ENCODE measurements at places on chromosomes 3 and 15.

- DNase-seq, result no peak
These were observed 26.5 kb downstream of the IGSF10 start for GRCh38 chr3:151434151-151434890.

- no peak for DNase-seq
These were observed 27.9 kb downstream of the USP3 start for GRCh38 chr15:63532307-63532744.

- no peak for DNase-seq
These were observed 57.2 kb downstream of the EPHB3 start for GRCh38 chr3:184618811-184619210.

- DNase-seq, result no peak
These were observed 1242.5 kb upstream of the GBE1 start for GRCh38 chr3:83003917-83004316.

GRCh38 chr3:127547761-127548605, 42.5 kb downstream of the TPRA1 start:
- DNase-seq, result peak; percentile 61

DNA sequence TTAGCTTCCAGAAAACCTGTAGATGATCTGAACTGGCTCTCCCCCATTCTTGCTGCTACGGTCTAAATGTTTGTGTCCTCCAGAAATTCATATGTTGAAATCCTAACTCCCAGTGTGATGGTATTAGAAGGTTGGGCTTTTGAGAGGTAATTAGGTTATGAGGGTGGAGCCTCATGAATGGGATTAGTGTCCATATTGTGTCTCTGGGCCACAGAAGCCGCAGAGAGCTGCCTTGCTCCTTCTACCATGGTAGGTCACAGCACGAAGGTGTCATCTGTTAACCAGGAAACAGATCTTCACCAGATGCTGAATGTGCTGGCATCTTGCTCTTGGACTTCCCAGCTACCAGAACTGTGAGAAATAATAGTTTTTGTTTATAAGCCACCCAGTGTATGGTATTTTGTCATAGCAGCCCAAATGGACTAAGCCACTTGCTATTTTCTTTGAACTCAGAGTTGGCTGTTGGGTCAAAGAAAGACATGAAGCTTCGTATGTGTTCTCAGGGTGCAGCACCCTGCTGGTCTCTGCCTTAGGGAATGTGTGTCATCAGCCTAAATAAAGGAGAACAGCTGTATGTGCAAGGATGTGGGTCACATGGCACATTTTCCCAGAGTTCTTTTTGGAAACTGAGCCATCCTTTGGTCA, 317.5 kb upstream of the SLCO3A1 start:
- no peak for DNase-seq

DNA sequence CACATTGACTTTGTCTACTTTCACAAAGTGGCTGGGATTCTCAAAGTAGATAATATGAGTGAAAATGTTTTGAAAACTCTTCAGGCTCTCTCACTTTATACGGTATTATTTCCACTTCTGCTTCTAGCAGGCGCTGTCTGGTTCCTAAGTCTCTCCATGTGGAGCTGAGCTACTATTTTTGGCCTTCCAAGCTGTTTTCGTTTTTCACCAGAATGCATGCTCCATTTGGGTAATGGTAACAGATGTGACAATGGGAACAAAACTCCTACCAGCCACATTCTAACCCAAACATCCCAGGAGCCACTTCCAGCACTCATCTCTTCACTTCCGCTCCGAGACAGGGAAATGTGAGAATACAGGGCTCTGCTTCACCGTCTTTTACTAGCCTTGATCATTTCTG, 586.7 kb downstream of the NTRK3 start:
- no peak for DNase-seq

GRCh38 chr3:6088433-6088832, 772.5 kb upstream of the GRM7 start:
- no peak for DNase-seq

GRCh38 chr3:185479373-185479945, 19.4 kb downstream of the TMEM41A start:
- DNase-seq, result no peak

DNA sequence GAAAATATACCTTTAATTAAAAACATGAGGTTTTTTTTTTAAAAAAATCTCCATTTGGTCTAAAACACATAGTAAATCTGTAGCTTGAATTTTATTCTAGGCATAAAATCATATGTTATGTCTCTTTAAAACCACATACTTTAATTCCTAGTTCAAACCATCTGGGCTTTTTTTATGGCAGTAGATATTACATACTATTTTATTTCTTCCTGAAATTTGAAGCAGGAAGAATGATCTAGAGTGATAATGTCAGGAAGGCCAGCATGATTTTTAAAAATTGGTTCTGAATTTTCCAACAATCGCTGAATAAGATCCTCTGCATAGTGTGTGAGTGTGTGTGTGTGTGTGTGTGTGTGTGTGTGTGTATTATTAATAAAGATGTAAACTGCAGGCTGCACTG, 420.3 kb downstream of the NAALADL2 start:
- no peak for DNase-seq

GRCh38 chr15:69511015-69511414, 58.4 kb downstream of the RPLP1 start:
- no peak for DNase-seq

DNA sequence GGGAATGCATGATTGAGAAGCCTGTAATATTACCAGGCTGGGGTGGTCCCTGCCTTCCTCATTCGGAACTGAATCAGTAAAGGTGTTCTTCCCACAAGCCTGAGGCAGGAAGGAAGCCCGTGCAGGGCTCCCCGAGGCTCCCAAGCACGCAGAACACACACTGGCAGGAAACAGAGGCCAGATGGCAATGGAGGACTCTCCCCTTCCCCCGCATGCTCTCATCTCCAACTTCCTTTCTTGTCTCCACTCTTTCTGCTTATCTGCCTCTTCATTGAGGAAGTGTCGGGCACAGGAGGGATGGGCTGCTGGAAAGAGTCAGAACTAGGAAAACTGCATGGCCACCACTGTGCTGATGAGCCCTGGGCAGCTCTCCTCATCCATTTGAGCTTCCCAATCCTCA, 123.5 kb downstream of the NUP210 start:
- peak; percentile 99 for DNase-seq

- no peak for DNase-seq
These were observed 549.8 kb upstream of the ROBO2 start for GRCh38 chr3:76490064-76490463.

DNA sequence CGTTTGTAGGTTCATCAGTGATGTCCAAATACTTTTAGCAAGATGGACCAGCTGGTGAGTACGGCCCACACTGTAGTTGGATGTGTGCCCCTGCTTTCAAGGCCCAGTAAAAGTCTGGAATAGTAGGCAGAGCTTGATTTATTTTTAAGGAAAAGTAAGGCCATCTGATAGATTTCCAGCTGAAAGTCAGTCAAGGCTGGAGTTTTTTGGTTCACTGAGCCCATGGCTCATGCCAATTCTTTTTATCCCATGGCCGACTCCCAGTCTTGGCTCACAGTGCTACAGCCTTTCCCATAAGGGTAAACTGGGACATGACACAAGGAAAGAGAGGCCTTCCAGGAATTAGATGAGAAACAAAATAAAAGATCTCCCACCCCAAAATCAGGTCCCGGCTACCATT, 13.5 kb downstream of the CCDC80 start:
- no peak for DNase-seq

DNA sequence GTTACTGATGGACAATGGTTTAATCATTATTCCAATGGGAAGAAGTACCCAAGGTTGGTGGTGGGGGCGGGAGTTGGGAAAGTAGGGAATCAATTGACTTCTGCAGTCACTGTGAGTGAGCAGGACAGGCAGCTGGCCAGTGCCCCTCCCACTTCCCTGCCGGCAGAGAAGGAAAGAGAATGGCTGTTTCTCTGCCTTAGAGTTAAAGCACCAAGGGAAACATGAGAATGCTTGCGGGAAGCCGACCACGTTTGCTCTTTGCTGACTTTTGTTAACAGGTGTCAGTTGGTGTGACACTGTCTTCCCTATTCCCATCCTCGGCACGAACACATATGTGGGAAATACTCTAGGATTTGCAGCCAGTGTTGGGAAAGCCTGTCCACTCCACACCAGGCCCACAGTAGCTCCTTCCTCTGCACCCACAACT, 33.5 kb upstream of the MFSD1 start:
- DNase-seq, result no peak

DNA sequence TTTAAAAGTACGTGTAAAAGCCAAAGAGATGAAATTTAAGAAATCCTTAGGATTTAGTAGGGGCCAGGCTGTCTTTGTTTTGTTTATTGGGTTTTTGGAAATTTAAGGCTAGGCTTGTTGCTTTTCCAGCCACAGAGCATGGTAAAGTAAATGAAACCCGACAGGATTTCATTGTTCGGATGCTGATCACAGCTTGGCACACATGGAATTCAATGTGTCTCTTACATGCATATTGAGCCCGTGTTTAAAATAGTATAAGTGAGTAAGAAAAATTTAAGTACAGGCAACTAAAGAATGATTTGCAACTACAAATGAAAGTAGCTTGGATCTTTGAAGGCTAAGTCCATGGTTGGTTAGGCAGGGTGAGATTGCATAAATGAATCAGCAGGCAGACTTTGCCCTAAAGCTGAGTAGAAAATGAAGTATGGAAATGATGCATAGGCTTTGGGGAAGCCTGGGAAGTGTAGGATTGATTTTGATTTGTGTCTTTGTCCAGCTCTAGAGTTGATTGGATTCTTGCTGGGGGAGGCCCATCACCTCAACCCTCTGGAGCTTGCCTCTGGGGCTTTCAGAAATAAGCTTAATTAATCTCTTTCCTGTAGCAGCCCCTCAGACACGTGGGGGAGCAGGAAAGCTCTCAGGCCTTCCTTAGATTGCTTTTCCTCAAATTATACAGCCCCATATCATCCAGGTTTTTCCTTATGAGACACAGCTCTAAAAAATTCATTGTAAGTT, 68.2 kb upstream of the ADAMTSL3 start:
- no peak for DNase-seq

DNA sequence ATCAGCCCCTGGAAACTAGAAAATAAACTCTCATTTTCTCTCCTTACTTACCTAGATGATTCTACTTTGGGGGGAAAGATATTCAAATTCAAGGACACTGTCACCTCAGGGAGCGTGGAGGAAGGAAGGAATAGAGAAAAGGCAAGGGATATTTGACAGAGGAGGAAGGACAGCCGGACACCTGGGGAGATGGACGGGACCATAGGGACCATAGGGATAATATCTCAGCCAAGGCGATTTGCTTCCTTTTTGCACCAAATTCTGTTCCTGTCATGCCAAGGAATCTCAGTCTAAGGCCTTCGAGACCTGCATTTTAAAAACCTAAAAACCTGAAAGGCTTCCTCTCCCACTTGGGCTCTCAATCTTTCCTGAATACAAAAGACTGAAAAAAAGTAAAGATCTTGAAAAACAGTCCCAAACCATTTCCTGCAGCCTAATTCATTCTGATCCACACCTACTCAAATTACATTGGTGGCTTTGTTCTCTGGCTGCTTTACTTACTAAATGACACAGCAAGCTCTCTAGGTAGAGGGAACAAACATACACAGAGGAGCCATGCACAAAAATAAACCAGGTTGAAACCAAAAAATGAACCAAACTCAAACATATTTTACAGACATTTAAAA, 73.9 kb upstream of the SLC24A5 start:
- DNase-seq, result no peak

- DNase-seq, result no peak
These were observed 164.5 kb upstream of the TLE3 start for GRCh38 chr15:70262171-70262570.

- DNase-seq, result no peak
These were observed 41.3 kb upstream of the GRIP2 start for GRCh38 chr3:14581334-14582044.

GRCh38 chr3:126495786-126496185, 20.1 kb upstream of the ZXDC start:
- DNase-seq, result no peak

GRCh38 chr15:74768099-74768770, 13.6 kb upstream of the CSK start:
- DNase-seq, result peak; percentile 37

DNA sequence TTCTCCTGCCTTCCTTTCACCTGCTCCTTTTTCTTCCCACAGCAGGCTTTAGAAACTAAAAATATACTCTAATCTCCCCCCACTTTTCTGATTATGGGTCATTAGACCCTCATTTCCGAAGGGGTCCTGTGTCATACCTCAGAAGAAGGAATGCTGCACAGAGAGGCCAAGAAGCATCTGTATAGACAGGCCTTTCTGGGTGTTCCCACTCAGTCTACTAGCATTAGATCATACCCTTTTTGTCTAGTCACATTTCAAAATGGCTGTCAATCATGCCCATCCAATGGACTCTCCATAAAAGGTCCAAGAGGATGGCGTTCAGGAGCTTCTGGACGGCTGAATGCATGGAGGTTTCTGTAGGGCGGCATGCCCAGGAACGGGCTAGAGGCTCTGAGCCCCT, 192.2 kb downstream of the SUCLG2 start:
- DNase-seq, result no peak

GRCh38 chr15:65868546-65869125, 655 bp upstream of the RAB11A start:
- DNase-seq, result no peak

GRCh38 chr3:127610105-127610504, 11.9 kb downstream of the MCM2 start:
- no peak for DNase-seq

DNA sequence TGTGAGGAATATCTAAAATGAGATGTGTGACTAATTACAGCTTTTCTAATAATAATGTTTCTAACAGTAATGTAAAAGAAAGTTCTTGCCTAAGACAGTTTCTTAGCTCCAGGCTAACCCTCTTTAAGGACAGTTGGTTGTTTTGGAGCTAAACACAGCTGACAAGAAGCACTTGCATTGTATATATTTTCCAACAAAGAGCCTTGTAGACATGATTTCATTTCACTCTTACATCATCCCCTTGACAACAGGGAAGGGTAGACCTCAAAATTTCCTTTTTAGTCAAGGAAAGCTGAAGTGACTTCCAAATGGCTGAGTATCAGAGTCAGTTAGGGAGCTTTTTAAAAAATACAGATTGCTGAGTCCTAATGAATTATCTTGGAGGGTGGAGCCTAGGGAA, 4.1 kb downstream of the ARID3B start:
- DNase-seq, result no peak

GRCh38 chr3:132432639-132433038, 15.3 kb downstream of the DNAJC13 start:
- no peak for DNase-seq

DNA sequence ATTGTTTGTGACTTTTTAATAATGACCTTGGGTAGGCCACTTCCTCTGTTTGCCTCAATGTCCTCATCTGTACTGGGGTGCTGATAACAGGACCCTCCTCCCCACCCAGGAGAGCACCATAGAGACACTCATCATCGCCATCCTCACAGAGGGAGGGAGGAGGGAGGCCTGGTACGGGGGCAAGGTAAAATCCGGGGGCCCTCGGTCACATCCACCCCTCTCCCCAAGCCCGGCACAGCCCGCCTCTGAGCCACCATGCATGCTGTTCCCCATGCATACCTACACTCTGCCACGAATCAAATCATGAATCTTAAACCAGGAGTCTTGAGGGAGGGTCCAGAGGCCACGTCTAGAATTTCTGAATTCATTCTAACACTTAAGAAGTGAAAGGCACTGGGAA, 74.9 kb upstream of the IQSEC1 start:
- no peak for DNase-seq

DNA sequence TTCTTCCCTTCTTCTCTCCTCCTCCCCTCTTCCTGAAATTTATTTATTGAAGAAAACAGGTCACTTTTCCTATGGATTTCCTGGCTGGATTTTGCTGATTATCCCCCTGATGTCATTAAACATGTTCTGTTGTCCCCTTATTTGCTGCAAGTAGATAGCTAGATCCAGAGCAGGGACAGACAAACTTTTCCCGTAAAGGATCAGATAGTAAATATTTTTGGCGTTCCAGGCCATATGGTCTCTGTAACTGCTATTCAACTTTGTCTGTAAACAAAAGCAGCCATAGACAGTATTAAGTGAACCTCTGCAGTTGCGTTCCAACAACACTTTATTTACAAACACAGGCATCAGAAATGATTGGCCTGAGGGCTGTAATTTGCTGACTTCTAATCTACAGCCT, 241.3 kb downstream of the NEK10 start:
- no peak for DNase-seq

Measured in KBM-7 (cell line).